AG10803 (cell line): ENCODE measurements at places on chromosomes 12 and 14.

DNA sequence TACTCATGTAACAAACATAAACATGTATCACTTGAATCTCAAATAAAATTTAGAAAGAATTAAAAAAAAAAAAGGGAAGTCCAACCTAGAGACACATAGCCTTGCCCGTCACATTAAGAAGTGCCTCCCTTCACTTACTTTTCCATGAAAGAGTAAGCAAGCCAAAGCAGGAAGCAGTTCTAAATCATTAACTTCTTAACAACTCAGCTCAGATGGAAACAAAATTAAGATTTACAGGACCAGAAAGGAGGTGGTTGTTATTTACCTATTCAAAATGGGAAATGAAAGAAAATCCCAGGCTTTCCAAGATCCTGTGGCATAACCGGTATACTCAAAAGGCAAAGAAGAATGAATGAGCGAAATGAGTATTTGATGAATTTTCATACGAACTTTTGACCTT, 258.6 kb upstream of the DCN start:
- no peak for DNase-seq

GRCh38 chr14:65321370-65321875, 91.1 kb upstream of the FUT8 start:
- DNase-seq = no peak

GRCh38 chr12:15996254-15996653, 85.1 kb downstream of the DERA start:
- peak; percentile 81 for DNase-seq

DNA sequence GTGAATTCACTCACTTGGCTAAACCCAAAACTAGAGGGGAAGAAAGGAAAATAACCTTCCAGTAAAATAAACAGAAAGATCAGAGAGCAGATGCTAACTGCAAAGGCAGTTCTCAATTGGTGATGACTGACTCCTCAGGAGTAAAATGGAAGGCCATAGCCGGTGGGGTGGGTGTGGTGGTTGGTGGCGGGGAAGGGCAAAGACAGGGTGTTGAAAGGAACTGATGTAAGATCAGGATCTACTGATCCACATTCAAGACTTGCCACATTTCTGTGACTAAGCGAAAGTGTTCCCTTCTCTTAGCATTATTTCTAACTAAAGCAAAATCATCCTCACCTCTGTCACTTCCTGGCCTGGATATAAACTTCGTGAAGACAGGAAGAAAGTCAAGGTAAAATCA, 26.3 kb upstream of the TC2N start:
- DNase-seq = no peak
